CD4-positive, alpha-beta T cell (primary cell): ENCODE measurements at places on chromosomes 7 and 10.

DNA sequence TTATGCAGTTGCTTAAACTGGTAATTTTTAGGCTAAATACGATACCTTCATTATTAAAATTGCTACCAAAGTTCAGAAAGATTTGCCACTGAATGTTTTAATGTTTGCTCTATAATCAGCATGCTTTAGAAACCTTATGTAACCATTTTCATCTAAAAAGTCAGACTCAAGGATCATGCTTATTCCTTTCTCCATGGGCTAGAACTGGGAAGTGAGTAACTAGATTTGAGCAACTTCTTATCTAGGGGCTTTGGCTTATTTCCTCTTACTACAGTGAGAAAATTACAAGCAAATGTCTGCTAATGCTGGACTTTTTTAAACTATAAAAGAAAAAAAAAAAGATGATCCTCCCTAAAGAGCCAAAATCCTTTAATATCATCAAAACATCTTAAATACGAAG lies 215.9 kb downstream of the CRPPA start:
- no peak for DNase-seq

DNA sequence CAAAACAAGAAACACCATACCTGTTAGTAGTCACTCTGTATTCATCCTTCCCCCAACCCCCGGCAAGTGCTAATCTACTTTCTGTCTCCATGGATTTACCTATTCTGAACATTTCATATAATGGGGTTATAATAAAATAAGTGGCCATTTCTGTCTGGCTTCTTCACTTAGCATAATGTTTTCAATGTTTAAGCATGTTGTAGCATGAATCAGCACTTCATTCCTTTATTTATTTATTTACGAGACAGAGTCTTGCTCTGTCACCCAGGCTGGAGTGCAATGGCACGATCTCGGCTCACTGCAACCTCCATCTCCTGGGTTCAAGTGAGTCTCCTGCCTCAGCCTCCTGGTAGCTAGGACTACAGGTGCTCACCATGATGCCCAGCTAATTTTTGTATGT lies 69.2 kb downstream of the HIP1 start:
- DNase-seq = no peak

DNA sequence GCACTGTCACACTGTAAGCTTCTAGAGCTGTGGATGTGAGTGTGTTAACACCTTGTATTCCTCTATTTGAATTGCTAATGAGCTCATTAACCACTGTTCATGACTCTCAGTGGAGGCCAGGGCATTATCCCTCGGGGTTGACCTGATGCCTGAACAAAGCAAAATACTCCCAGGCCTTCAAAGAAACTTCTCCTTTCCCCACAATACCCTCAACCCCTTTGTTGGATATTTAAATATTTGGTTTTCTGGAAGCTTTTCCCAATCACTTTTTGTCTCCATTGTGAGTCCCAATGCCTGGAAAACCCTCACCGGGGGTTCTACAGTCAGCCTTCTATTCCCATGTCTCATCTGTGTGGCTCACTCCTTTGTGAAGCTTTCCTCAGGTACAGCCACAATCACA lies 780.1 kb downstream of the PHTF2 start:
- DNase-seq = no peak

DNA sequence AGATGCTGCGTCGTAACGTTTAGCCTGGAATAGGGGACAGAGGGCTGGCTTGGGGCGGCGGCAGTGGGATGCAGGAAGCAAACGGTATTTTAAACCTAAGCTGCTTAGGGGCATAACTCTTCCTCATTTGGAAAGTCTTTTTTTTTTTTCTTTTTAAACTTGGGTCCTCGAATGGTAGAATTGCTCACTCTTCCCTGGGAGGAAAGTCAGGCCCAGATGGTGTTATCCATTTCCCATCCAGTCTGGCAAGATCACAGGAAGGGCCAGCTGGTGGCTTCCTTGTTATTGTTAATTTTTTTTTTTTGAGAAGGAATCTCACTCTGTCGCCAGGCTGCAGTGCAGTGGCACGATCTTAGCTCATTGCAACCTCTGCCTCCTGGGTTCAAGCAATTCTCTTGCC lies 56.6 kb downstream of the TMEM209 start:
- no peak for DNase-seq

DNA sequence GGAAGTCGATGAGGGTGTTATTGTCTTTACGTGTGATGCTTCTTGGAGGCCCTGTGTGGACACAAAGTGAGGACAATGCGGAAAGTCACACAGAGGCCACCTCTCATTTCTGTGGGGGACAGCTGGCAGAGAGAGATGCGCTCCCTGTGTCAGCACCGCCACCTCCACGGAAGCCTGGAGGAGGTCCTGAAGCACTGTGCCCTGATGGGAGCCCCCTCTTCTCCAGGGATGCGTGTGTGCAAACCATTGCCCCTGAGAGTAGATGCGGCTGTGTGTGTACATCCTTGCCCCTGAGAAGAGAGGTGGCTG lies 2.0 kb downstream of the PTPRE start:
- no peak for DNase-seq

DNA sequence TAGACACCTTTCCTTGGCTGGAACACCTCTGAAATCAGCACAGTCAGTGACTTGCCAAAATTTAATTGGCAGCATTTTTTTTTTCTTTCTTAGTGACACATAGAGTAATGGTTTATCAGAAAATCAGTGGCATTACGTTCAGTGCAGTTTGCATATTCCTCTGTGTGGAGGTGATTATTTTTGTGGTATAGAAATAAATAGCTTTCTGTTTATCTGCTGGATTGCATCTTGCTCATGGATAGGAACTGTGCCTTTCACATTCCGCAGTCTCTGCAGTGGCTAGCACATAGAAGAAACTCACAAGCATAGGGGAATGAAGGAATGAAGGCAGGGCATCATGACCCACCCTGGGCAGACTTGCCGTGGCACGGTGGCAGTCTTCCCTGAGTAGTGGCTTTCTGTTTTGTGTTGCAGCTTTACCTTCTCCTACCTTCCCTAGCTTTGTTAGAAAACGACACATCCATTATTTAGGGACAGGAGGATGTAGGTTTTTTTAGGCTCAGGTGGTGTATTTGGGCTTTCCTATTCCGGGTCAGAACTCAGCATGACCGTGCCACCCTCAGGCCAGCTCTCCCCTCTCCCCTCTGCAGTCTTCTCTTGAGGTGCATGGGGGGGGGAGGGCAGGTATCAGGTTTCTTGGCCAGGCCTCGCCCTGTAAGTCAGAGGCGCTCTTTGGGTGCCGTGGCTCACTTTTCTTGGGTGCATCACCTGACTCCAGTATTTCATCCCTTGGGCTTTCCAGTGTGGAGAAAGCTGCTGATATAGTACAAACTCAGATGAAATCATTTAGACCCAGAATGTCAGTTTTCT lies 112.5 kb upstream of the GJD4 start:
- no peak for DNase-seq

DNA sequence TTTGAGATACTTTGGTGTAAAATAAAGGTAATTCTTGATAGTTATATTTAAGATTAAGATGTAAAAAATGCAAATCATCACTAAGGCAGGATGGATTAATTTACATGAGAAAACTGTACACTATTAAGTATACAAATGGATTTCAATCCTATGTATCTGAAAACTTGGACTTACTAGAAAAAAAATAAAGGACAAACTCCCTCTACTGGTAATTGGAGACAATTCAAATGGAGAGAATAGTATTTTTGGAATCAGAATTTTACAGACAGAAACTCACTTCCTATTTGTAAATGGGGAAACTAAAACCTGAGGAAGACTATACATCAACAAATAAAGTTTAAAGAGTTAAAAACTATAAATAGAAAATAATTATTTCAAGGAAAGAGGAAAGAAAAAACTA lies 62.6 kb downstream of the CUL2 start:
- DNase-seq = no peak

GRCh38 chr7:13152755-13153154 lies 465.3 kb downstream of the ARL4A start:
- no peak for DNase-seq

- no peak for DNase-seq
Measured at GRCh38 chr10:79561257-79561656, 1.1 kb upstream of the SFTPA2 start.

DNA sequence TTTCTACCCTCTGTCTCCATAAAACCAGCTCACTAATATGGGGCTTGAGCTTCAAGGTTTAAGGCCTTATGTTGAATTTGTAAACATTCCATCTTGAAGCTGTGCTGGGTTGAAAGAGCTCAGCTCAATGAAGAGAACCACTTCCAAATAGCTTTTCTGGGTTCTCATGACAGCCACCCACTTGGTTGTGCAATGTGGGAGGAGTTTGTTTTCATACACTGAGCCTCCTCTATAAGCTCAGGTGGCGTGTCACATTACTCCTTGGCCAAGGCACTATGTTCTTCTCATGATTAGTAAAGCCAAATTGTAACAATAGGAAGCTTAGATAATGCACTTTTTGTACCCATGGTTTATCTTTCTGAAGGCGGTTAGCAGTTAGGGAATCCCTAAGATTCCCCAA lies 265.6 kb downstream of the PTEN start:
- DNase-seq = no peak

- DNase-seq = no peak
Measured at GRCh38 chr10:127243490-127244272, 47.3 kb upstream of the INSYN2A start.

- no peak for DNase-seq
Measured at GRCh38 chr7:141674702-141675101, 27.3 kb downstream of the DENND11 start.

- DNase-seq = no peak
Measured at GRCh38 chr10:100803492-100803891, 58.1 kb downstream of the PAX2 start.

- no peak for DNase-seq
Measured at GRCh38 chr10:124044143-124044862, 49.1 kb downstream of the CHST15 start.

DNA sequence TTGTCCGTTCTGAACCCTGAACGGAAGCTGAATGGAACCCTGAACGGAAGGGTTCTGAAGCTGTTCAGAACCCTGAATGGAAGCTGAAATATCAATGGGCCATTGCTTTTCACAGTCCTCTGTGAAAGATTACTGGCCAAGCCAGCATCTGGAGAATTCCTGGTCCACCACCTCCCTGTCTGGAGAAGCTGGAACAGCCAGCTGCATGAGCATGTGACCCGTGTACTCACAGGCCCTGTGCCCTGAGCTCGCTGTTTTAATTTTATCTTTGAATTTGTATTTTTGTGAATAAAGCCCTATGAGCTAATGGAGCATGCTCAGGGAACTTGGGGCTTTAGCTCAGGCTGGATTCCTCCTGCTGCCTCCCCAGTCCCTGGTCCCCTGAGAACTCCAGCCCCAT lies 37.2 kb downstream of the HTRA1 start:
- no peak for DNase-seq

DNA sequence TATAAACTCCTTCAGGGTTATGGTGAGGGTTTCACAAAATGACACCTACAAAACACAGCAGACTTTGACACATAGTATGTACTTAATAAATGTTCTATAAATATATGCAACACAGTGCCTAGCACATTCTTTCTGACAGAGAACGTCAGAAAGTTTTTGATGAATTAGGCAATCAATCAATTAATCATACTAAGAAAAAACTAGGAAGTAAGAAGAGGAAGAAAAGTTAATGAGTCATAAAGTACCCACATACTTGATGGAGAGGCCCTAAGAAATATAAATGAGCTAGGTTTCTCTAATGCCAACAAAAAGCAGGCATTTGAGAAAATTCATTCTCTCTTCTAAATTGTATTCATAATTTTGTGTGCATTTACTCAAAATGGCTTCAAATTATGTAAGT lies 192.7 kb upstream of the VWC2 start:
- no peak for DNase-seq

GRCh38 chr10:16509996-16510395 lies 11.7 kb downstream of the C1QL3 start:
- no peak for DNase-seq

- no peak for DNase-seq
Measured at GRCh38 chr10:86786368-86786767, 29.9 kb downstream of the BMPR1A start.

GRCh38 chr7:41027428-41028115 lies 675.3 kb downstream of the INHBA start:
- no peak for DNase-seq

GRCh38 chr10:132591166-132591971 lies 53.8 kb downstream of the INPP5A start:
- no peak for DNase-seq

- peak; percentile 69 for DNase-seq
Measured at GRCh38 chr7:151756076-151756731, 120.7 kb downstream of the PRKAG2 start.

- no peak for DNase-seq
Measured at GRCh38 chr7:47432671-47433563, 149.0 kb downstream of the TNS3 start.

DNA sequence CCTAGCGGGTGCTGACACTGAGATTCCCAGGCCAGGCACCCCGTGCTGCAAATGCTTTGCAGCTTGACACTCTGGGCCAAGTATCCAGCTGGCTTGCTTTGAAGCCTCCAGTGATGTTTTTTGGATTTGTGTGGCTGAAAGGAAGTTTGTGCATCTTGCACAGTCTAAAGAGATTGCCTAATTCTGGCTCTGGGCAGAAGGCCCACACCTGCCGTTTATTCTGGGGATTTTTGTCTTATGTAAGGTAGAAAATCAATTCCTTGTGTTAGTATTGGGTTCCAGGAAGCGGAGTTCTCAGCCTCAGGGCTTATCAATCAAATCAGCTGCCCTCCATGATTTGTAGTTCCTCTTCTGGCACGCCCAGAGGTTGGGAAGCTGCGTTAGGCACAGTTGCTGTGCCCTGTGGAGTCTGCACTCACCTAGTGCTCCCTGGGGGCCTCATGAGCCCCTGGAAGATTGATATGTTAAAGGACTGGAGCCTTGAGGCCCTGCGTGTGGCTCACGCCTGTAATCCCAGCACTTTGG lies 8.4 kb upstream of the PURB start:
- no peak for DNase-seq

- DNase-seq = no peak
Measured at GRCh38 chr10:110698782-110699201, 54.7 kb downstream of the RBM20 start.

GRCh38 chr7:176786-177459 lies 15.4 kb upstream of the FAM20C start:
- DNase-seq = no peak

DNA sequence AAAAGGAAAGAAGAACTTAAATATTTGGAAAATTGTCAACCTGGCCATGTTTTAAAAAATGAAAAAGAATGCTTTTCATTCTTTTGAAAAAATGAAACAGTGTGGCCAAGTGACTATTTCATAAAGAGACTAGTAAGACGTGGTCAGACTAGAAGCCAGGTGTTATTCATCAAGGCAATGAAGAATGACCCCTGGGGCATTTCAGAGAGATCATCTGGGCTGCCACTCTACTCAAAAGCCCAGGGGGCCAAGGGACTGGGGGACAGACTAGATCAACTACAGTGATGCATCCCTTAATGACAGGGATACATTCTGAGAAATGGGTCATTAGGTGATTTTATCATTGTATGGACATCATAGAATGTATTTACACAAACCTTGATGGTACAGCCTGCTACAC lies 199.4 kb downstream of the STK31 start:
- DNase-seq = no peak

- no peak for DNase-seq
Measured at GRCh38 chr10:110107887-110108286, 99.5 kb upstream of the MXI1 start.

DNA sequence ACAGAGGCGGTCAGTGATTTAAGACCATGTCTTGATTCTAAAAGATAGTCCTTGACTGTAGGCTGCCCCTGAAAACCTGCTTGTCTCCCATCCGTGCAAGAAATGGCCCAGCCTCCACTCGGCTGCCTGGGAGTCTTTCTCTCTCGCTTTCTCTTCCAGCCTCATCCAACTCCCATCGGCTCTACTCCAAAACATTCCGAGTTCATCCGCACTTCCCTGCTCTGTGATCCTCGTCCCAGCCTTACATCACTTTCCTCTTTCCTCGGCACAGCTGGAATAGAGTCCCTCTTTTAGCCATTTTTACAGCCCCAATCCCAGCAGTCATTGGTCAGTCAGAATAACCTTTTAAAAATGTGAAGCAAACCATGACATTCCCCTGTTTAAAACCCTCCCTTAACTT lies 135.1 kb downstream of the TAX1BP1 start:
- DNase-seq = no peak
